Heart left ventricle (tissue), 16 donors: ENCODE measurements at places on chromosomes 12 and 14. TPM values are rescaled to one million over a fixed set of nuclear protein-coding genes. Genes with fewer than 3 reads are reported as not detected.
A peak's percentile ranks its signal among the peaks of the same experiment; 100 is the strongest.

DNA sequence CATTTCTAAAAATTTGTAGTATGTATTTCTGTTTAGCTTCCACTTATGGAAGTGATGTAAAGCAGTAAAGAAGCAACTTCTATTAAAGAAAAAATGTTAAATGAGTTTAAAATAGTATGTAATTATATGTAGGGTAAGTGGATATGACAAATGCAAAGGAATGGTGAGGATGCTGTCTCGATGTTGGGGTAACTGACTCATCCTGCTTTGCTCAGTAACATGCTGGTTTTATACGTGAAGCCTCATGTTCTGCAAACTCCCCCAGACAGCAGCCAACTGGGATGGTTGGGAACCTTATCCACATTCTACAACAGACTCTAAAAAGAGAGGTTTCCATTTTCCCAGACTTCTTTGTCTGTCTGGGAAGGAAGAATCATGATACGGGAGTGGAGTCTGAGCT is 1006.4 kb upstream of the TMEM132C start:
- DNase-seq, result no peak

DNA sequence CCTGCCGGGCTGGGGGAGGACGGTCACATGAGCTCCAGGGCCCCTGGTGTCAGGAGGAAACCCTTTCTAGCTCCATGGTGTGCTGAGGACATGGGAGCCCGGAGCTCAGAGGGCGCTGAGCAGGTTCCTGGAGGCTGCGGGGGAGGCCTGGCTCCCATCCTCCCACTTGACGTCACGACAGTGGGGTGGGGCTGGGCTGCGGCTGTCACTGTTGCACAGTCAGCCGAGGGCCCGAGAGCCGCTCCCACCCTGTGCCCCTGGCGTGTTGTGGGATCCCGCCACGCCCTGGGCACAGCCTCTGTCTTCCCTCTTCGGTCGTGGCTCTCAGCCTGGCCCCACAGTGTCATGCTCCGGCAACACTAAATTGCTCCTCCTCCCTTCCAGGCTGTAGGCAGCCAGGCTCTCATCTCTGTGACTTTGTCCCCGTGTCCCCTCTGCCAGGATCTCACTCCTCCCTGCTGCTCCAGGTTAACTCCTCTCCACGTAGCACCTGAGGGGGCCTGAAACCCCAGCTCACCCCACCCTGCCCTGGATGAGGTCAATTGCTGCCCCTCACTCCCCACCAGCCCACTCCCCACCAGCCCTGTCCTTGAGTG is 33.0 kb downstream of the BEGAIN start:
- DNase-seq, result peak; percentile 52

DNA sequence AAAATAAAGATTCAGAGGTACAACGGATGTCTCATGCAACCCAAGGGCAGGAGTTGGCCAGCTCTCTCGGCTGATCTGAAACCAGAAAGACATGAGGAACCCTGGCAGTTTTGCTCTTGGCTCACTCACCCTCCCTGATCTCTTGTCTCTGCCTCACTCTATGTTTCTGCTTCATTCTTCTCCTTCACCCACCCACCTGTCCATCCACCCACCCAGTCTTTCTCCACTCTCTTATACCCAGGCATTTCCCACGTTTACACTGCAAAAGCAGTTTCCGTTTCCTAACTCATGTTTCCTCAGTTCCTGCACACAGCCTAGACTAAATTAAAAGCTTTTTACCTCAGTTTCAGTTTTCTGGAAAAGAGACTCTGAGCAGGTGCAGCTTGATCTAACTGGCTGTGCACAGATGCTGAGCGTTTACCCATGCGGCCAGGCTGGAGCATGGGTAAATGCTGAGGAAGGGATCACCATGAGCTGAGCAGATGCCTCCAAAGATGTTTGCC is 157.6 kb downstream of the PRKCH start:
- no peak for DNase-seq

KRT85 gene
- not detected for polyA plus RNA-seq

DNA sequence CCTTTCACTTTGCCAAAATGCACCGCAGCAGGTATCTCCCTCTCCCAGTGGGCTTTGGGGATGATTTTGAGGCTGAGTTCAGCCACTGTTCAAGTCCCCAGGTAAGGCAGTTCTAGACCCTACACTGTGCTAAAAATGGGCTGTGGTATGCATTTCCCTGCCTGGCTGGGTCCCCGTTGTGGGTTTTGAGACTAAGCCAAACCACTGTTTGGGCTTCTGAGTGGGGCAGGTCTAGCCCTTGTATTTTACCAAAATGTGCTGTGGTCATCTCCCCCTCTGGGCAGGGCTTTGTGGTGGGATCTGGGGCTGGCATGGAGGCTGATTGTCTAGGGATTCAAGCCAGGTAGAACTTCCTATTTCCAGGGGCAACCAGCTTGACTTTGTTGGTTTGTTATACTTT is 13.6 kb upstream of the OR4Q3 start:
- no peak for DNase-seq
